Activated CD4-positive, CD25-positive, alpha-beta regulatory T cell treated with anti-CD3 and anti-CD28 coated beads, Interleukin-2, amount 50 U/mL, for 24 hours (primary cell): ENCODE measurements at places on chromosomes 4 and X.

GRCh38 chrX:149259241-149259640 is 245.9 kb downstream of the IDS start:
- ATAC-seq: no peak

- no peak for ATAC-seq
Measured at GRCh38 chr4:103012060-103012459, 7.4 kb downstream of the SLC9B1 start.

- no peak for ATAC-seq
Measured at GRCh38 chrX:35680940-35681346, 117.2 kb upstream of the MAGEB16 start.

DNA sequence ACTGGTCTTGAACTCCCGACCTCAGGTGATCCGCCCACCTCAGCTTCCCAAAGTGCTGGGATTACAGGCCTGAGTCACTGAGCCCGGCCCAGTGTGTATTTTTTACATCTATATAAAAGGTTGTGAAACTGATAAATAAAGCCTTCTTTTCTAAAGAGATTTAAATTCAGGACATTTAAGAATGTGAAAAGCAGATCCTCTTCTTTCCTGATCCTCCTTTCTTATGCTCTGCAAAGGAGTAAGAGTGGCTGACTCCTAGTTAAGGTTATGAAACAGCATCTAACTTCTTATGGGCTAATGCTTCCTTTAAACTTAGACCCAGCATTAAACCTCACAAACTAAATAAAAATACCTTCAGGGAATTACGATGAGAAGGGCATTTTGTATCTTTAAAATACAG is 197.7 kb upstream of the MAB21L2 start:
- no peak for ATAC-seq

DNA sequence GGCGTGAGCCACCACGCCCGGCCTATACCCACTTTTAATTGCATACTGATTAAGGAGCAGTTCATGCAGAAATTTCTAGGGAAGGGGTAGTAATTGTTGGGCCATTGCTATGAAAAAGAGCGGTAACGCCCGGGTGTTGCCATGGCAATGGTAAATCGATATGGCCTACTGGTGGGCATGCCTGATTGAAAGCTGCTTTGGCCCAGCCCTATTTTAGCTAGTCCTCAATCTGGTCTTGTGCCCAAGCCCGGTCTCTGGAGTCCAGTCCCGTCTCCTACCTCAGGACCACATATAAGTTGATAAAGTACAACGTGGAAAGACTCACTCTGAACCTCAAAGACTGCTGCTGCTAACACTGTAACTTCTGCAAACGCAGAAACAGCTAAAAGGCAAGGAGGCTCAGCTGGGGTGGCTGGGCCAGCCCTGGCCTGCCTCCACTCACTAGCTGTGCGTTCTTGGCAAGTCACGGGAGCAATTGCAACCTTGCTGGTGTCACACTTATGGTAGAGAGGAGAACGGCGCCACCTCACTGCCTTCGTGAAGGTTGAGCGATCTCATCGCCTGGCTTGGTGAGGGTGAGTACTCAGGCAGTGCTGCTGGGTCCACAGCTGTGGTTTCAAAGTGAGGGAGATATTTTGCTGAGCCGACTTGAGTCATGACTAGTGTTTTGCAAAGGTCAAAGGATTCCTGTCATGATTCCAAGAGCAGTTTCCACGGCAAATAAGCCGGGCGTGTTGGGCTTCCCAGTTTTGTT is 57.0 kb upstream of the GRPEL1 start:
- no peak for ATAC-seq

- no peak for ATAC-seq
Measured at GRCh38 chr4:118279920-118280432, 72.8 kb downstream of the PRSS12 start.

DNA sequence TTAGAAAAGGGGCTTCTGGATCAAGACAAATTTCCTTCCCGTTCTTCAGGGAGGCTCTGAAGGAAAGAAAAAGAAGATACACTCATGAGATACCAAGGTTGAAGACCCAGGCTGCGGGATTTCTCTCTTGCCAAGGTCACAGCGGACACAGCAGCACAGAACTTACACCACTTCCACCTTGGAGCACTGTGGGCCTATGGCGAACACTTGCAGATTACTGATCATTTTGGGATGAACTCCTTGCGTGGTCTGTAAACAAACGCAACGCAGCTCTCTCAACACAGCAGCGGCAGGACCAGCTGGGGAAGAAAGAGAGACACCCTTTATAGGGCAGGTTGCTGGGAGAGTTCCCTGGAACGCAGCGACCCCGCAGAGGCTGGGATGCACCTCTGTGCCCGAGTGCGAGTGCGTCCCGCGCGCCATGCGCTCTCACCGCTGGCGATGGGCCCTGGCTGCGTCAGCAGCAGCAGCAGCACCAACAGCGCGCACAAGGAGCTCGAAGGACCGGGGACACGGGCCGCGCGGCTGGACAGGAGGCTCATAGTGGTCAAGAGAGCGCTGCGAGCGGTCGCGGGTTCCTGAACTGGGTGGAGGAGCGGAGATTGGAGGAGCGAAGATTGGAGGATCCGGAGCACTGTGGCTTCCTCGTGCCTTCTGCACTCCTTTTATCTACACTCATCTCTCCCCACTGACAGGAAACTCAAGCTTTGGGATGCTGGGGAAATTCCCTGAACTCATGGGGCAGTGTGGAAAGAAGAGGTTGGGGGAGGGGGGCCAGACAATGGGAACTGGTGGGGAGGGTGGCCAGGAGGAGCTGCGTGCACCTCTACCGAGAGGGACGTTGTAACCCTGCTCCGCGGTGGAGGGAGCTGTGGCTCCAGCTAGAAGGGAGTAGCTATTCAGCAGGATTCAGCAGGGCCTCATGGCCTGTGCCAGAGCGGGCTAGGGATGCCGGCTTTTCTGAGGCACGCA is at the start of gene CXCL5:
Gene CXCL5, minus strand, starts transcription at position 638 of the 972 bp plus-strand sequence. Its CDS starts 96 bp downstream, at position 542.
- ATAC-seq: no peak

- ATAC-seq: no peak
Measured at GRCh38 chr4:10080589-10081217, 35.9 kb downstream of the WDR1 start.

- ATAC-seq: no peak
Measured at GRCh38 chr4:93828995-93829819, 654 bp downstream of the ATOH1 start.

GRCh38 chr4:122906859-122907305 is 15.5 kb downstream of the NUDT6 start:
- ATAC-seq: no peak

DNA sequence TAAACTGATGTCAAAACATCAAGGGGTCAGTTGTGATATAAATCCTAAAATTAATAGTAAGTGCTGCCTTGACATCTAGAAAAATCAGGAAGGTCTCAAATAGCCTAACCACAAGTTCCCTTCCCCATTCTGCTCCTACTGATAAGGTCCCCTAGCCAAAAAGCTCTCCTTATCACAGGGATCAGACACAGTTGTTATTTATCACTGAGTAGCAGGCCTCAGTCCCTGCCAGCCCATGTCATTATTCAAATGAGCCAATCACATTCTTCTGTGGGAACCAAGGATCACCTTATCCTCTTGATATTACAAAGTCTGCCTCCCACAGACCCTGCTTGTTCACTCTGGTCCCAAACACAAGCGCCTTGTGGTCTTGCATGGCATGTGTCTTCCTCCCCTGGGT is 23.3 kb upstream of the TMEM255A start:
- ATAC-seq: no peak

DNA sequence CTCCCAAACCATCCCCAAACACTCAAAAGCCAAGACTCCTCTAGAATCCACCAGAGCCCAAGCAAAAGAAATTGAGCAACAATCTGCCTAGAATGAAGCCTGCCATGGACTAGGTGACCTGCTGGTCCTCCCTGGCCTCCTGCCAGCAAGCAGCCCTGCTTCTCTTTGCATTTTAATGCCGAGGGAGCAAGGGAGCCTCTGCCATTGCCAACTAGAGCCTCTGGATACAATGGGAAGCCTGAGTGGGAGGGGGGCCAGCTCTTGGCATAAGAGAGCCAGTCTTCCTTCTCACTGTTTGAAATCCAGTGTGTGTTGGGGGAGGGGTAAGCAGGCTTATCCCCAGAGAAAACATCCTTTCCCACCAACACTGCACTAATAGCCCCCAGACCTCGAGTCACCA is 1.5 kb upstream of the GDPD2 start:
- ATAC-seq: no peak

GRCh38 chr4:141246243-141246642 is 25.5 kb downstream of the ZNF330 start:
- ATAC-seq: peak; percentile 67

DNA sequence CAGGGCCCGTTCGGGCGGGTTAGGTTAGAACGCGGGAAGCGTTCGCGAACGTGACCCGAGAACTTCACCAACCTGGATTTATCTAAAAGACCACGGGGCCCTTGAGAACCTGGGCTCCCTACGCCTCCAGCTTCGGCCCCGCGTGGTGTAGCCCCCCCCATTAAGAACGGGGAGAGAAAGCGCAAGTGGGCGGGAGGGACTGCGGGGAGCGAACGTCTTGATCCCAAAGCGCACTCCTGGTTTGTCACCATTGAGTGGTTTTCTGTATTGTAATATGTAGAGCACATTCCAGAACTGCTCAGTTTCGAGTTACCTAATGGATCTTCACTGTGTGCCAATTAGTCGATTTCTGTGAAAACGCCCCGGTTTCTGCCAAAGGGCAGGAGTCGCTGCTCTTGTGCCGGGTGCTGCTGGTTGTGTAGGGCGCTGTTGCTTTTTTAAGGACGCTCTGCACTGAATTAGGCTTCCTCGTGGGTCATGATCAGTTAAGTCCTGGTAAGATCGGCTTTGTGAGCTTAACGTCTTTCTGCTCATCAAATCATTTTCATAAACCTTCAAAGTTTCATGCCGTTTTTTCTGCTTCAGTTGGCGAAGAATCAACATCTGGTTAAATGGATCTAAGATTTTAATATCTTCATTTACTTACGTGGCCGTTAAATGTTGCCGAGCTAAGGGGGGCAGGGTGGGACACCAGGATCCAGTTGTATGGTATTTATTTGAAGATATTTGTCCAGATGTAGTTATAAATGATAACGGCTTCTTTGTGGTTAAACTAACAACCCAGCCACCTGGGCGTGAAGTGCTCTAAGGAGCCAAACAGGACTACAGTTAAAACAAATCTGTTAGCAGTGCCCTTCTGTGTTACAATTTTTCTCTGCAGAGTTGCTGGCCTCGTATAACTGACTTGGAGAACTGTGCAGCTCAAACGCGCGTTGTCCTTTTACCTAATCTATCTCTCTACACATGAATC is 809 bp downstream of the MND1 start:
- ATAC-seq: peak; percentile 26

- no peak for ATAC-seq
Measured at GRCh38 chr4:24686866-24687692, 102.7 kb upstream of the DHX15 start.

- no peak for ATAC-seq
Measured at GRCh38 chrX:47198026-47198686, 4.5 kb downstream of the UBA1 start.

DNA sequence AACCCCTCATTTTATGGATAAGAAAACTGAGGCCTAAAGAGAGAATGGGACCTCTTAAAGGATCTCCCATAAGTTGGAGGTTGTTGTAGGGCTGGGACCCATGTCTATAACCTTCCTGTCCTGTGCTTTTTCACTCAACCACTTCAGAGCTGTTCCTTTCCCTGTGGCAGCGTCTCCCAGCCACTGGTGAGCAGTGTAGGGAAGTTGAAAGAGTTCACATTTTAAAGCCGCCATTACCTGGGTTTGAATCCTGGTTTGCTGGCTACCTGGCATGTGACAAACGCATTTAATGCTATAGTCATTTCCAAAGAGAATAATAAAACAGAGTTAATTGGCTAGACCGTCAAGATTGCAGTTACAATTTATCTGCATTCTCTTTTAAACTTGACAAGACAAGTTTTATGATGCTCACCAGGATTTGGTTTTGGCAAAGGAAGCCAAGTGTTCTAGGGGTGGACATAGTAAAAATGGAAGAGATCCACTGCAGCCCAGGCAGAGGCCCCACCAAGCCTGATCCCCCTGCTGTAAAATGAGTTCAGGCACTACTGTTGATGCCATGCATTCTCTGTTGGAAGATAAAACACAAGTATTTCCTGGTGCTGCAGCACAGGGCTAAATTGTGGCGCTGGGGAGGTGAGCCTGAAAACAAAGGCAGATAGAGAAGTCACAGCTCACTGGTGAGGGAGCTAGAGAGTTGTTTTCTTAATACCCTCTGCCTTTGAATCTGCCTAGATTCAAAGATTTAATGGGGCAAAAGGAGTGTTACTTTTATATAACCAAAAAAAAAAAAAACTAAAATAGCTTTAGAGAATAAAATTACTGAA is 218.7 kb downstream of the NWD2 start:
- ATAC-seq: no peak
